ENCODE measurements at places on chromosomes 1 and 21. TPM values are rescaled to one million over a fixed set of nuclear protein-coding genes. Genes with fewer than 3 reads are reported as not detected.
A peak's percentile ranks its signal among the peaks of the same experiment; 100 is the strongest.

Gene LCK
- 0.18 TPM for total RNA-seq

- no peak for DNase-seq
These were observed 17.7 kb downstream of the PLEKHM2 start for GRCh38 chr1:15701784-15702183.

DNA sequence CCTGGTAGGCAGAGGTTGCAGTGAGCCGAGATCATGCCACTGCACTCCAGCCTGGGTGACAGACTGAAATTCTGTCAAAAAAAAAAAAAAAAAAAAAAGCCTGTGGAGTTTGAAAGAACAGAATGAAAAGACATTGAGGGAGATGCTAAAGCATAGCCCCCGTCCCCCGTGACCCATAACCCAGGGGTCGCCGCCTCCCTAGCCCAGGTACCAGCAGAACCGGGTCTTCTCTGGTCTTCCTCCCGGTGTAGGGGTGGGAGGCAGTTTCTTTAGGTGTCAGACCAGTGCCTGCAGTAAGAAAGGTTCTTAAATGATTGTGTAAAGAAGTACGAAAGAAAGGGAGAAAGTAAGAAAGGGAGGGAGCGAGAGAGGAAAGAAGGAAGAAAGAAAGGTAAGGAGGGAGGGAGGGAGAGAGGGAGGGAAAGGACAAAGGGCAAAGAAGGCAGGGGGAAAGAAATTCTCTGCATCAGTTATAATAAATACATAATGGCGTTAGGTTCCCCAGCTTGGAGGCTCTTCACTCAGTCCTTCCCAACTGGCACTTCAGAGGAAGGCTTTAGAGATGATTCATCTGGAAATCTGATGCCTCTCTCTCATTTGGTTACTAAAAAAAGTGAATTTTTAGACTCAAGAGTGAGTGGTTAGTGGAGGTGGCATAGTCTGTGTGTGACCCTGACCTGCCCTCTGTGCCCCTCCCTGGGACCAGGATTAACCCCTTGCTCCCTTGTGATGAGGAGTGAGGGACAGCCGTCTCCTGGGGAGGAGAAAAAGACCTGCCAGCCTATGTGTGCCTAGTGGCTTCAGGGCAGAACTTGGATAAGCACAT is 1.1 kb downstream of the IL24 start:
- DNase-seq, result peak; percentile 55

GRCh38 chr1:4526747-4527146 is 127.7 kb upstream of the AJAP1 start:
- DNase-seq, result no peak

GRCh38 chr1:232287676-232288569 is 342.0 kb downstream of the SIPA1L2 start:
- DNase-seq, result peak; percentile 36

- DNase-seq, result no peak
These were observed 19.1 kb downstream of the MATN1 start for GRCh38 chr1:30704271-30704670.

Gene IQGAP3
- 4.2 TPM for total RNA-seq

- DNase-seq, result no peak
These were observed 40.4 kb upstream of the ZBTB18 start for GRCh38 chr1:244010703-244011123.

GRCh38 chr1:16447641-16448040 is 7.1 kb downstream of the NECAP2 start:
- no peak for DNase-seq

GRCh38 chr1:172268237-172268636 is 152.2 kb upstream of the C1orf105 start:
- no peak for DNase-seq

Measured in cardiac muscle cell (in vitro differentiated cells and primary cell).